ENCODE measurements at places on chromosomes 4 and X. TPM values are rescaled to one million over a fixed set of nuclear protein-coding genes. Genes with fewer than 3 reads are reported as not detected.

Gene ATP5ME
- 146 TPM for total RNA-seq

Gene REPS2
- total RNA-seq: 0.41 TPM

Gene ERAS
- total RNA-seq: not detected

DNA sequence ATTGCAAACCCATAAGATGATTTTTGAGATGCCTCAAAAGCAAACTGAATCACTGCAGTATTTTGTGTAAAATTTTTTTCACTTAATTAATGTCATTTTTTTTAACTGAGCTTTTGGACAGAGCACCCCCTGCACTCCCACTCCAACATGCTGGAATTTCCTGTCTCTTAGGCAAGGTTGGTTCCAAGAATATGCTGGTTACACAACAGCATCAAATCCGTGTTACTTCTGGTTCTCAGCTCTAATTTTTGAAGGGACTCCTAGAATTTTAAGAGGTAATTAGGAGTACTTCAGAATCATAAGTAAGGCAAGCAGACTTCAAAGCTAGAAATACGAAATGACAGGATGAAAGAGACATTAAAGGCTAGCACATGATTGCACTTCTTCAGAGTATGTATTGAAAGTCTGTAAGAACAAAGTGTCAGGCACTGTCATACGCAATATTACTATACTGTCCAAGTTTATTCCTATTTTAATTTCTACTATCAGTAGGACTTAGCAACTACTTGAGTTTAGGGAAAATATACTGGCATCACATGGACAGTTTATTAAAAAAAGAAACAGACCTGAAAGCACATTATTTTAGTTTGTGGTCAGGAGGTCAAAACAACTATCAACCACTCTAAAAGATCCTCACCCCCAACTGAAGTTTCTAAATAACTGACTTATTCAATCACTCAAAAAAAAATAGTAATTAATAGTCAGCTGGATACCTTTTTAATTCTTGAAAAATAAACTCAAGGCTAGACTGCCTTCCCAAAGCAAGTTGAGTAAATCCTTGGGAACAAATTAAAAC is 1.6 kb upstream of the JCHAIN start:
- no peak for DNase-seq
- H3K36me3 ChIP-seq: no peaks in the 10 kb centered on the region
- H3K27ac ChIP-seq: no peak overlapping the region
- H3K4me1 ChIP-seq: no peaks in the 10 kb centered on the region
- no peaks in the 10 kb centered on the region for H3K27me3 ChIP-seq

GRCh38 chr4:23818097-23818885 is 71.6 kb downstream of the PPARGC1A start:
- H3K36me3 ChIP-seq: no peaks in the 10 kb centered on the region
- no peaks in the 10 kb centered on the region for H3K27me3 ChIP-seq
- H3K4me1 ChIP-seq: no peaks in the 10 kb centered on the region

GRCh38 chr4:5746829-5747737 is 36.1 kb downstream of the EVC start:
- H3K4me1 ChIP-seq: no peaks in the 10 kb centered on the region
- H3K27me3 ChIP-seq: peaks cover 3% of the 10 kb centered on the region
- no peaks in the 10 kb centered on the region for H3K36me3 ChIP-seq
- H3K27ac ChIP-seq: no peak overlapping the region
